ENCODE measurements at places on chromosomes 13 and 19.

DNA sequence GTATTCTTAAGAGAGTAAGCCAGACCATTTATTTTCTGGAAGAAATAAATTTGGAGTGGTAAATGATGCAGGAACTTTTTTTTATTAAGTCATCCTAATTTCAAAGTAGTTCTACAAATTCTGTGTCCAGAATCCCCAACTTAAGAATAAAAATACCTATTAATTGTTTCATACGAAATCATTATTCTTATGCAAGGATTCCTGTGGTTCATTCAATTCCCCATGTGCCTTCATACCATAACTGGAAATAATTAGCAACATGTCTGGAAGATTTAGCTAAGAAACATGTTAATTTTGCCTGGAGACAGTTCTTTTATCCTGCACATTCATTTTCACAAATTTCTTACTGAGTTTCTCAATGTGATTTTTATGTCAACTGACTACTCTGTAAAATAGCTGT, 408.6 kb downstream of the PCDH9 start:
- no peak for DNase-seq

DNA sequence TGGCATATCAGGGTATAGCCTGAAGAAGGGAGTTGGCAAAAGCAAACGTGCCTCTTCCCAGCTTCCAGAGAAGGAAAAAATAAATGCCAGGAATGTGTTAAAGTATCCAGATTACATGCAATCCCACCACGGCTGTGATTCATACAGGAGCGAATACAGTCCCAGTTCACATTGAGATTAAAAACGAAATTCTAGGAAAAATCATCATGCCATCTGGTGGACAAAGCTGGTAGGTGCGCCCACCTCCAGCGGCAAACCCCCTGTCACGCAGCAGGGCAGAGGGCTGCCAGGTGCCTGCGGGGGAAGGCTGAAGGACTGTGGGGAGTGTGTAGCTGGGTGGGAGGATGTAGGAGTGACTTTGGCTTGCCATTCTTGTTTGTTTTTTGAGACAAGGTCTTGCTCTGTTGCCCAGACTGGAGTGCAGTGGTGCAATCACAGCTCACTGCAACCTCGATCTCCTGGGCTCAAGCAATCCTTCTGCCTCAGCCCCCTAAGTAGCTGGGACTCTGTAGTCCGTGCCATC, 6.4 kb upstream of the DMWD start:
- peak; percentile 40 for DNase-seq

DNA sequence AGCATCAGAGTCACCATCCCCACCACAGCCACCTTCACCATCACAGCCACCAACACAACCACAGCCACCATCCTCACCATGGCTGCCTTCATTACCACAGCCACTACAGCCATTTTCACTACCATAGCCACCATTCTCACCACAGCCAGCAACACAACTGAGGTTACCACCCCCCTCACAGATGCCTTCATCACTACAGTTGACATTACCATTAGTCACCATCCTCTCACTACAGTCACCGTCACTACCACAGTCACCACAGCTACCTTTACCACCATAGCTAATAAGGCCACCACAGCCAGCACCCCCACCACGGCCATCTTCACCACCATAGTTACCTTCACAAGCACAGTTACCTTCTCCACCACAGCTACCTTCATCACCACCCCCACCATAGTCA, 269.6 kb downstream of the DNAJC15 start:
- no peak for DNase-seq

DNA sequence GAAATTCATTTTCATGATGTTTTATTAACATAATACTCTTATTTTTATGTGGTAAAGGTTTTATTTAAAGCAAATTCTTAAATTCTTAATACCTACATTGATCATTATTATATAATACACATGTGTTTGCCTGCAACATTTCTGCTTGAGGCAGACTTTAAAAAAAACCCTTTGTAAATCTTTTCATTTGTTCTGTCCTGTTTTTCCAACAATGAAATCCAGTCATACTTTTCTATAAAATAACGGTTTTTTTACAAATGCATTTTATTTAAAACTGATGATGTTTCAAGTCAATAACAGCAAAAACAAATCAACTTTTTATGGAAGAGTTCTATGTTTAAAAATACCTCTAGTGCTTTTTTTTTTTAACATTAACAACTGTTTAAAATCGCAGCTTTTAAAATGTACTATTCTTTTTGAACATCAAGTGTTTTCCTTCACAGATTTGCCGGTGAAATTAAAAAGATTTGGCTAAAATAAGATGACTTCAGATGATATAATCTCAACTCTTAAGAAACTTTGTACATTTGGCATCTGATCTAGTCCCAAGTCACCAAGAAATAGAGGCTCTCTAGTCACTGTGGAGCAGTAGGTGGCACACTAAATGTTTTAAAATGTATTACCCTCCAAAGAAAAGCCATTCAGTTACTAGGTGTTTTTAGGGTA, 5.1 kb downstream of the POU4F1 start:
- no peak for DNase-seq

GRCh38 chr19:45079911-45080370, 881 bp downstream of the GEMIN7 start:
- DNase-seq, result no peak

GRCh38 chr19:57759096-57759495, 10.4 kb upstream of the ZNF586 start:
- DNase-seq, result no peak

DNA sequence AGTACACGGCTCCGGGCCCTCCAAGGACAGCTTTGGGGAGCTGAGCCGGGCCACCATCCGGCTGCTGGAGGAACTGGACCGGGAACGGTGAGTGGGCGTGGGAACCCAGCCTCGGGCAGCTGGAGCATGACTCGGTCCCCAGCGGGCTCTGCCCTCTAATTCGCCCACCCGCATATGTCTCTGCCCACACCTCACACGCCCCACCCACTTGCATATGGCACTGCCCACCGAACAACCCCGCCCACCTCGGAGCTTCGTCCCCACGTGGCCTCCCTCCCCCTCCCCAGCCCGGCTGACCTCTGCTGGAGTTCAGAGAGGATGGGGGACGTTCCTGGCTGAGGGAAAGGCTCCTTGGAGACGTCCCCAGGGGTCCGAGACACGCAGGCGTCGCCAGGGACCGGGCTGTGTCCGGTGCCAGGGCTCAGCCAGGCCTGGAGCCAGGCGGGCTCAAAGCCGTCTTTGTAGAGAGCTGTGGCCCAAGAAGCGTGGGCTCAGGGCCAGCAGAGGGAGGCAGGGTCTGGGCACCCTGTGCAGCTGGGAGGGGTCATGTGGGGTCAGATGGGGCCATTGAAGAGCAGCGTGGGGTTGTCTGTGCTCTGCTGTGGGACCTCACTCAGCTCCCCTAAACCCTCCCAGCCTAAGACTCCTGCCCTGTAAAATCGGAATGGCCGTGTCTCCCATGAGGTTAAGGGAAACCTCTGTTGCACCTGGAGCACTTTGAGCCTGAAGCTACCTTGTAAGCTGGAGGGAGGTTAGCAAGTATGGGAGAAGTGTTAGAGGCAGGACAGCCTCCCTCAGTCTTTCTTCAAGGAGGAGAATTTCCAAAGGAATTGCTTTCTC, 3.8 kb downstream of the APC2 start:
- no peak for DNase-seq

DNA sequence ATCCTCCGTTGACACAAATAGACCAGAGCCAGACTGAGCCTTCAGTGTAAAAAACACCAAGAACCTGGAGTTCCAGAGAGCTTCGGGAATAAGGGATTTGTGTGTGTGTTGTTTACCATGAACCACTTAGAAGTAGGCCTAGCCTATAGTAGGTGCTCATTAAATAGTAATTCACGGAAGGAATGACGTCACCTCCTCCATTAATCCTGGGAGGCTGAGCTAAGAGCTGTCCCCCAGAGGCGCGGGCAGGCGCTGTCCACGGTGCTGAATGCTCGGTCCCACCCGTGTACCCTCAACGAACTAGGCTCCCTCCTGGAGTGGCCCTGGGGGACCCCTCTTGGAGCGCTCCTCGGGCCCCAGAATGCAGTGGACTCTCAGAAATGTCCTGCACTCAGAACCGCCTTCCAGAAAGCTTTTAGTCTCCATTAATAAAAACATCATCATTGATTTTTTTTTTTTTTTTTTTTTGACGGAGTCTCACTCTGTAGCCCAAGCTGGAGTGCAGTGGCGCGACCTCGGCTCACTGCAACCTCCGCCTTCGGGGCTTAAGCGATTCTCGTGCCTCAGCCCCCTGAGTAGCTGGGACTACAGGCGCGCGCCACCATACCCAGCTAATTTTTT, 6.5 kb downstream of the UNC13A start:
- no peak for DNase-seq

DNA sequence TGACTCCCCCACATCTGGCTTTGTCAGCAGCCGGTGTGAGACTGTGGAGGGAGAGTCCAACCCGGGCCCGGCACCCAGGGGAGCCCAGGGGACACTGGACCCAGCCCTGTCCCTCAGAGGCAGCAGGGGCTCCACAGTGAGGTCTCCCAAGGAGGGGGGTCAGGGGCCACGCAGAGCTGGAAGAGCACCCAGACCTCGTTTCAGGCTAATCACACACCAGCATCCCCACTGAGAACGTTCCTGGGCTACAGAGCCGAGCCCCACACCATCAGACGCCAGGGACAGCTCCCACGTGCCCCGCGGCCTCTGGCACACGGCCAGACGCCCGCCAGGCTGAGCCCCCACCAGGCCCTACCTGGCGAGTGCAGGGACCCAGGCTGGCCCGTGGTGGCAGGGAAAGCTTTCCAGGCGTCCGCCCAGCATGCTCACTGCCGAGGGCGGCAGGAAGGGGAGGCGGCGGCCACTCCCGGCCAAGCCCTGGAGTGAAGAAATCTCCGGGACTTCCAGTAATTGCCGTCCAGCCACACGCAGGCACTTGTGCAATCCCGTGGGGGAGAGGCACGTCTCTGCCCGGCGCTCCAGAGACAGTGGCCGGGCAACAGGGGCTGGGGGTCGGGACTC, 19.2 kb downstream of the SBNO2 start:
- no peak for DNase-seq

- DNase-seq, result no peak
These were observed 33.1 kb upstream of the EPHX3 start for GRCh38 chr19:15265214-15265849.

DNA sequence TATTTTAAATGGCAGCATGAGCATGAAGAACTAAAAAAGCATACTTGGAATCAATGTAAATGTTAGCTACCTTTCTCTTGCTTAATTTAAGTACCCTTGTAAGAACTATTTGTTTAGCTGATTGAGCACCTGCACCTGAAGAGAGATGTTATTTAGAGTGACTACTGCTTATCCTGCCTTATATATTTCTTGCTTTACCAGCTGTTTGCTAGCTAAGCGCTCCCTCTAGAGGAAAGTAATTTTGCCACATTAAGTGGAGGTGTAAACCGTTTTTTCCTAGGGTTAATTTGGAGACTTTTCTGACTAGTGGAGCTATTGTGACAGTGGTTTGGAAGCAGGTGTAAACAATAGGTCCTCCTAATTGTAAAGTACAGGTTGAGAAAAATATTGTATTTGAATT, 19.4 kb upstream of the PSG2 start:
- DNase-seq, result no peak

DNA sequence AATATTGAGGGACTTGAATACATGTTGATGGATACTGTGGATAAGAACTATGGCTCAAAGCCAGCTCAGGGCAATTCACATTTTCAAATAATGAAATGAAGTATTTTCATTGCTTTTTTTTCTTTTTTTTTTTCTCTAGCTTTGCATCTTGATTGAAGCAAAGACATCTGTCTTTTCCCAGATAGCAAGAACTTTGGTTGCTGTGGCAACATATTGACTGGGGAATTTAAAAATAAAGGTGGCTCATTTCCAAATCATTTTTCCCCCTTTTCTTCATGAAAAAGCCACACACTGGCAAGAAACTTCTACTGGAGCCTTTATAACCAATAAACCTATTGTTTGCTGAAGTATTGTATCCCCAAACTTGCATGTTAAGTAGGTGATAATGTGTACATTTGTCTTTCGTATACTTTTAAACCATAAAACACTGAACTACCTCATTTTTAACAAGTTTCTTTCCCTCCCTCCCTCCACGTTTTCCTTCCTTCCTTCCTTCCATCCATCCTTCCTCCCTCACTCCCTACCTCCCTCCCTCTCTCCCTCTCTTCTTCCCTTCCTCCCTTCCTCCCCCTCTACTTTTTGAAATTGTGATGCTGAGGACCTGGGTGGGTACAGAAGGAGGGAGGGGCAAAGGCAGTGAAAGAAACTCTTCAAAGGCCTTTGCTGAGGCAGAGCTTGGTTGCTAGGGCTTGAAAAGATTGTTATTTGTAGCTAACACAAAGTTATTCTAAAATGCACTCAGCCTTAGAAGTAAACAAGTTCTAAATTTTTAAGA, 343.5 kb upstream of the SPRY2 start:
- no peak for DNase-seq

GRCh38 chr13:109968876-109969577, 182.6 kb upstream of the IRS2 start:
- DNase-seq, result no peak

- DNase-seq, result no peak
These were observed 105.6 kb downstream of the POSTN start for GRCh38 chr13:37492741-37493514.

- no peak for DNase-seq
These were observed 12.7 kb downstream of the NKPD1 start for GRCh38 chr19:45147835-45148676.

DNA sequence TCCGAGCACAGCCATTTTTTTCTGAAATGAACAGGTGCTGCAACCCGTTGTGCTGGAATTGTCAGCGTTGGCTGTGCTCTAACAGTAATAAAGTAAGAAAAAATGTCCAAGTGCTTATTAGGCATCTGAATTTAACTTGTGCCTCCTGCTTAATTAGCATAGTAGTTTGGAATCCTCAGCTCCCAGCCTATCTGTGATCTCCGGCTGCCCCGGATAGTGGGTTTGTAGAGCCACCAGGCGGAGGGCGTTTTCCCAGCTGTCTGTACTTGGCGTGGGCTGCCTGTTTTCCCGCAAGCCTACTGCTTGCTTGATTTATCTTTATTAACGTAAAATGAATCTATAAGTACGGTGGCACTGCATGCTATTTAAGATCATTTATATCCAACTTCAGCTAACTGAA, 137.9 kb downstream of the MTUS2 start:
- no peak for DNase-seq

- no peak for DNase-seq
These were observed 2.2 kb downstream of the RINL start for GRCh38 chr19:38875656-38876395.

GRCh38 chr19:15519433-15519976, 11.2 kb downstream of the CYP4F22 start:
- no peak for DNase-seq

DNA sequence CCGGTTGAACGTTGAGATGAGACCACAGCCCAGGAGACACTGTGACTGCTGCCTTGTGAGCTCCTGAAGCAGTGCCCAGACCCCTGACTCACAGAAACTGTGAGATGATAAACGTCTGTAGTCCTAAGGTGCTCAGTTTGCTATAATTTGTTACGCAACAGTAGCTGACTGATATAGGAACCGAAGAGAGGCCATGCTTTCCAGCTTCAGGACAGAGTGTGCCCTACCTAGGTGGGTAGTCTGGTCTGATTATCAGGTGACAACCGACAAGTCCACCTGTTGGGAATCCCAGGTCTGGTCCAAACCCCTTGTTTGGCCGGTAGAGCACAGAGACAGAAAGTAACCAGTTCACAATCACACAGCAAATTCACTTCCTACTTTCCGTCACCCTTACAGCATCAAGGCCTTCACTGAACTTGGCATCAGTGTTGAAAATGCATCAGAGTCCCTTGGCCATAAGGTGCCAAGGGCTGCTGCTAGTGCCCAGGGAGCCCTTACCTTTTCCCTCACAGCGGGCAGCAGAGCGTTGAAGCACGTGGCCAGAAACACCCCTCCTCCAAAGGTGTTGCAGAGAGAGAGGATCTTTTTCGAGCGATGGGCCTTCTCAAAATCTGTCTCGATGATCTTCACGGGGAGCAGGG, 3.1 kb downstream of the SLC39A3 start:
- DNase-seq, result no peak

GRCh38 chr13:102700088-102701031, 5.5 kb upstream of the METTL21C start:
- DNase-seq, result no peak

GRCh38 chr13:78784014-78784750, 125.2 kb upstream of the OBI1 start:
- DNase-seq, result no peak

All from smooth muscle cell of the brain vasculature (primary cell).